ENCODE measurements at places on chromosomes 6 and 20.

- no peak for DNase-seq
Observed at GRCh38 chr6:147911686-147912085, 403.2 kb downstream of the SAMD5 start.

DNA sequence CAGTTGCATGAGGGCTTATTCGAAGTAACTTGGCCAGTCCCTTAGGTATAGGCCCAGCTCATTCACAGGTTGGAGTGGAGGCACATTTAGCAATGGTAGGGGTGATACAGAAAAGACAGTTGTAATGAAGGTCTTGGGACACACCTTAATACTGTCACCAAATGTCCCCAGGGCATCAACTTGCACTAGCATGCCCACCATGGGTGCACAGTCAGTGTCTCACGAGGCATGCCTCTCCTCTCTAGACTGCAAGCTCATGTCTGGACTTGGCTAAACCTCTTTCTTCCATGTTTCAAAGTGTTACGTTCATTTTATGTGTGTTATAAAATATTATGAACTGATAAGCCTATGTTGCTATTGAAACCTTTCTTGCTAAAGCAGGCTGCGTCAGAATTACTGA, 124.0 kb upstream of the ECI2 start:
- no peak for DNase-seq

DNA sequence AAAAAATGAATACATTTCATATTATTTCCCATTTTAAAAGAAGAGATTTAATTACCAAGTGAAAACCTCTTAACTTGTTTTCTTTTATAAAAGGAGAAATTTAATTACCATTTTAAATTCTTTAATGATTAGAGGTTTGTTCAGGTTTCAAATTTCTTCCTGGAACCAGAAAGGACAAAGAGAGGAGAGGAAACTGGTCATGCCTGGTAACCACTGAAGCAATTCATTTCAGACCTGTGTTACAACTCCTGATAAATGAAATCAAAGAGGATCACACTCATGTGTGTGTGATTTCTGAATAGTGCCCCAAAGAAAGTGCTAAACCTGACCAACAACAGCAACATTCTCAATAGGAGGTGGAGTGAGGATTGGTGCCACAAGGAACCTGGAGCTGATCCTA, 12.6 kb upstream of the SLPI start:
- DNase-seq: no peak

GRCh38 chr6:109370336-109370735, 11.9 kb downstream of the CD164 start:
- no peak for DNase-seq

GRCh38 chr6:80480421-80481157, 374.1 kb downstream of the BCKDHB start:
- DNase-seq: no peak

GRCh38 chr20:21554985-21555384, 41.1 kb upstream of the NKX2-2 start:
- DNase-seq: no peak

GRCh38 chr6:120700001-120700400, 634.3 kb downstream of the TBC1D32 start:
- DNase-seq: no peak

GRCh38 chr20:51763965-51764602, 4.1 kb downstream of the ATP9A start:
- no peak for DNase-seq

DNA sequence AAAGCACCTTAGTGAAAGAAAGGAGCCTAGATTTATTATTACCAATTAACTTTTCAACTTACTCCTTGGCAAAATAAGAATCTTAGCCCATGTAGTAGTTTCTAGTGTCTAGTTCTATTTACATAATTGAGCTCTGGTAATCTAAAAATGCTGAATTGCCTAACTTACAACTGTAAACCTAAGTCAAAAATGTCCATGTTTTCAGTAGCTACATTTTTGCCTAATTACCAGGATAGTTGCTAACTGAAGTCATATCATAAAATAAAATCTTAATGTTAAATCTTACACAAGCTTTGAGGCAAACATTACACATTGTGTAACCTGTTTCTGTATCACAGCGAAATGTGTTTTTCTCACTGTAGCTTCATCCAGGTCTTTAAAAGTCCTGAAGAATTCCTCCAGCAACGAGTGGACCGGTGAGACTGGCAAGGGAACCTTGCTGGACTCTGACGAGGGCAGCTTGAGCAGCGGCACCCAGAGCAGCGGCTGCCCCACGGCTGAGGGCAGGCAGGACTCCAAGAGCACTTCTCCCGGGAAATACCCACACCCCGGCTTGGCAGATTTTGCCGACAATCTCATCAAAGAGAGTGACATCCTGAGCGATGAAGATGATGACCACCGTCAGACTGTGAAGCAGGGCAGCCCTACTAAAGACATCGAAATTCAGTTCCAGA, 7.6 kb upstream of the CLDN20 start:
- no peak for DNase-seq

DNA sequence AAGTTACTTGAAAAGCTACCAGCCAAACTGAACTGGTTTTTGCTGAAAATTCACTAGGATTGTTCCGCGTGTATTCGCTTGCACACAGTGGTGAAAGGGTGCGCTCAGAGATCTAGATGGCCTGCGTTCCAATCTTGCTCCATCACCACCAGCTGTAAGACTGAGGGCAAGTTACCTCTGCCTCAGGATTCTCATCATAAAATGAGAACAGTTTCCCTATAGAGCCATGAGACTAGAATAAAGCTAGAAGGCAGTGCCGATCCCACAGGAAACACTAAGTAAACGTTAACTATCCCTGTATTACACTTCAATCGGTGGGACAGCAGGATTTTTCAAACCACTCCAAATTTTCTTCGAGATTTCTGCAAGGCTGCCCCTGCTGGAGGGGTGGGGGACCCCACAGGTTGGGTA, 838 bp downstream of the AHCY start:
- no peak for DNase-seq

- no peak for DNase-seq
Observed at GRCh38 chr20:63689046-63690002, 7.1 kb upstream of the TNFRSF6B start.

- no peak for DNase-seq
Observed at GRCh38 chr6:105991561-105992314, 94.4 kb upstream of the PRDM1 start.

DNA sequence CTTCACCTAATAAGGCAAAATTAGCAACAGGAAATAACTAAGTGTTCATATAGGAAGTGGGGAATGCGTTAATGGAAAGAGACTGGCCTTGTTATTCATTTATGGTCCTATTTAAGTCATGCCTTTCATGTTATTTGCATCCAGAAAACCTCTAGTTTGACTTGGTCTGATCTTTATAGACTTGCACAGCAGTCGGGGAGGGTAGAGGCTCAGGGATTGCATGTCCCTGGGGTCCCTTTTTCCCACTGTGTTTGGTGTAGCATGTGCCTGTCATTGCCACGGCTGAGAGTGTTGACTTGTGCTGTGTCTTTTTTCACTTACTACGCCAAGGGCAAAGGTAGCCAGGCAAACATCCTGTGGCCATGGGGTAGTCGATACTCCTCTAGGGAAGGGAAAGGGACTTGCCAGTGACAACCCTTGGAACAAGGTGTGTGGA, 105.4 kb upstream of the RIN2 start:
- no peak for DNase-seq

- no peak for DNase-seq
Observed at GRCh38 chr6:11329726-11330412, 97.4 kb upstream of the NEDD9 start.

GRCh38 chr6:25089442-25089841, 153.7 kb upstream of the RIPOR2 start:
- no peak for DNase-seq

DNA sequence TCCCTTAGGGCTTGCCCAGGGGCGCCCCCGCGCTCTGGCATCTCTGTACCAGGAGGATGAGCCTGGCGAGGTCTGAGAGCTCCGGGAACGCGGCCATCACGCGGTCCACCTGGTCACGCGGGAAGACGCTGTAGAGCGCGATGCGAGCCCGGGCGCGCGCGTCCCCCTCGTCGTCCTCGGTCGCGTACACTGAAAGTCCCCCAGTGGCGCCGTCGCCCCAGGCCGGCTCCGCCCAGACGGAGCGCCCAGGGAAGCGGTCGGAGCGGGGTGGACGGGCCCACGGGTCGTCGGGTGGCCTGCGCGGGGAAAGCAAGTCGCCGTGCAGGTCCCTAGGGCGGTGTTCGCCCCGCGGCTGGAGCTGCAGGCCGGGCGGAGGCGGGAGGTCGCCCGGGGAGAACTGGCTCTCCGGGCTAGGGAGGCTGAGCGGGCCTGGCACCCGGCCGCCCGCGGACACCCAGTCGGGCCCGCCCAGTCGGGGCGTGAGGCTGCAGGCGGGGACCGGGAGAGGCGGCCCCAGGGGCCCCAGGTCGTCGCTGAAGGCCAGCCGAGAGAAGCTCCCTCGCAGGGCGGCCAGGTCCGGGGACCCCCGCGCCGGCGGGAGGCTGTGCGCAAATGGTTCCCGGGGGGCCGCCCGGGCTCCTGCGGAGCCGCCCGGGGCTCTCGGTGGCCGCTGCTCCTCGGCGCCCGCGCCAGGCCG, 34.0 kb downstream of the ZC3H12D start:
- peak; percentile 52 for DNase-seq

DNA sequence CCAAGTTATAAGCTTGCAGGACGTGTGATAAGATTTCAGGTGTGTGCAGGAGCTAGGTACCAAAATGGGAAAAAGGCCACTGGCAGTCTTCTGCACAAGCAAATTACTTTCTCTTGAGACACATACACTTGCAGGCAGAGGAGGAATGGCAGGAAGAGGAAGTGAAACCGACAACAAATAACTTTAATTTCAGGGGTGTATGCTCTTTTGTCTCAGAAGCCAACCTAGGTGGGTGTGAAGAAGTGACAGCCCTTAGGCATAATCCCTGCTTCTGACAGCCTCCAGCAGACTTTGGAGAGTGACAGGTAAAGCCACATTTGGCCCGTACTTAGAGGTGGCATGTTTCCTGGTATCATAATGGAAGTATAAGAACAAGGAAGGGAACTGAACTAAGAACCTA, 118.8 kb upstream of the TRAF3IP2 start:
- DNase-seq: no peak

DNA sequence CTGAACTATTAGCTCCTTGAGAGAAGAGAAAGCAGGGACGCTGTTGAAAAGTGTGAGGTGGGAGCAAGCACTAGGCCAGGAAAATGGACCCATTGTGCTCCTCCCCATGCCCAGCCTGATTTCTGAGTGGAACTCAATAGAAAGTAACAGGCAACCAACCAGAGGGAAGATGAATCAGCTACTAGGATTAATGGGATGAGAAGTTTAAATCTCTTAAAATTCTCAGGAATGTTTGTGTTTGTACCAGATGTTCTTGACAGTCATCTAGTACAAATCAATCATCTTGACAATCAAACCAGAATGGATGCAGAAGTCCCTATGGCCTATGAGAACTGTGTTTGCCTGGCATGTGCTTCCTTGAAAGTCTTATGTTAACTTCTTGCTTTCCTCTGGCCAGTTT, 48.9 kb downstream of the HDDC2 start:
- no peak for DNase-seq

DNA sequence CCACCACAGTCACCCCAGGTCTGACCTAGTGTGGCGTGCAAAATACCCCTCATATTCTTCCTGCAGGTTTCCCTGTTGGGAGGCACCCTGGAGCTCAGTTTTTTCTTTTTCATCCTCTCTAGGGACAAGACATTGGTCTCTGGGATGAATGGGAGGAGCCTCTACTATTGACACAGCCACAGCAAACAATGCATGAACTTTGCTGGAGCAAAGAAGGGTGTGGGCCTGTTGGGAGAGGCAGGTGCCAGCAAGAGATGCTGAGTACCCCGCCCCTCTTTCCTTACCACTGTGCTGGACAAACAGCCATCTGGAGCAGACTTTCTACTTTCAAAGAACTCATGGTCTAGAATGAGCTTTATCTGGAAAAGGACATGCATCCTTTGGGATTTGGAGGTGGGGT, 10.1 kb downstream of the TGM3 start:
- no peak for DNase-seq

DNA sequence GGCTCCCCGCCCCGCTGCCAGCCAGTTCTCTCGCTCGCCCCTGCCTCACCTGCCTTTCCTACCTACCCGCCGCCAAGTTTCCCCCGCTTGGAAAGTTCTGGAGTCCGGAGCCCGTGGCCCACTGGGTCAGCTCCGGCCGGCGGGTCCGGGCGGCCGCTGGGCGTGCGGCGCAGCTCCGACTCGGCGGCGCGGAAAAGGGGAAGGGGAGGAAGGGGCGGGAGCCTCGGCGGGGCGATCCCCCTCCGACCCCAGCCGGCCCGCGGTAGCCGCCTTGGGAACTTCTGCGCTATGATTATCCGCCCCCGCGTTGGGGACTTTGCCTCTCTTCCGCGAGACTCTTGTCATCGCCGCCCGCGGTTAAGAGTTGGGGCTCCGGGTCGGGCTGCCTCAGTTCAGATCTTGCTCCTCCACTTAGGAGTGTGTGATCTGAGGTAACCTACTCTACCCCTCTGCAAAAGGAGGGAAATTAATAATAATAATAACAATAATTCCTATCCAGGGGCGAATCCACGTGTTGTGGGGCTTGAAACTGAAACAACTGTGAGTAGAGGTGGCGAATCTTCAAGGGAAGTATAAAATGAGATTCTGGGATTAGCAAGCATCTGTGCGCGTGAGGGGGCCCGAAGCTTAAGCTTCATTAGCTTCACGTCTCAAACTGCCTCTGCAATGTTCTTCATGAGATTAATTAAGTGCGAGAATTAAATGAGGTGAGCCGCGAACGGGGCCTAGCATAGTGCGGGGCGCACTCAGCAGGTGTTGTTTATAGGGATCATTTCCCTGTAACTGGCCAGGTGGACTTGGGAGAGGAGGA, 30.8 kb downstream of the SF3B5 start:
- DNase-seq: no peak

DNA sequence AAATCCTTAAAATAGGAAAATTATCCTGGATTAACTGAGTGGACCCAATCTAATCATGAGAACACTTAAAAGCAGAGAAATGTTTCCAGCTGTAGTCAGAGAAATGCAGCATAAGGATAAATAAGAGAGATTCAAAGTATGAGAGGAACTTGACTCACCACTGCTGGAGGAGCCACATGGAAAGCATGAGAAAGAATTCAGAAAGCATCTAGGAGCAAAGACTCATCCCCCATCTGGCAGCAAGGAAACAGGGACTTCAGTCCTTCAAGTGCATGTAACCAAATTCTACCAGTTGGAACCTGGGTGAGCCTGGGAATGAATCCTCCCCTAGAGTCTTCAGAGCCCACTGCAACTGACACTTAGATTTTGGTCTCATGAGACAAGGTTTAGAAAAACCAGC, 33.7 kb downstream of the RNF146 start:
- DNase-seq: no peak

- no peak for DNase-seq
Observed at GRCh38 chr6:1719922-1720321, 110.2 kb downstream of the FOXC1 start.

- no peak for DNase-seq
Observed at GRCh38 chr6:151051164-151051563, 185.7 kb downstream of the MTHFD1L start.

GRCh38 chr6:168666699-168667427, 225.9 kb downstream of the SMOC2 start:
- DNase-seq: no peak

GRCh38 chr6:3211681-3212080, 15.8 kb downstream of the TUBB2B start:
- peak; percentile 75 for DNase-seq

GRCh38 chr6:36874443-36875249, at the start of gene PPIL1:
TSS of gene PPIL1 (minus strand) at chr6:36874803. CDS start at chr6:36874772, 31 bp downstream.
- peak; percentile 90 for DNase-seq

All from head of caudate nucleus (tissue), 42 donors.